ENCODE measurements at places on chromosomes 6 and 20.

GRCh38 chr6:107360476-107360875 is 98.9 kb downstream of the PDSS2 start:
- no peak for DNase-seq

DNA sequence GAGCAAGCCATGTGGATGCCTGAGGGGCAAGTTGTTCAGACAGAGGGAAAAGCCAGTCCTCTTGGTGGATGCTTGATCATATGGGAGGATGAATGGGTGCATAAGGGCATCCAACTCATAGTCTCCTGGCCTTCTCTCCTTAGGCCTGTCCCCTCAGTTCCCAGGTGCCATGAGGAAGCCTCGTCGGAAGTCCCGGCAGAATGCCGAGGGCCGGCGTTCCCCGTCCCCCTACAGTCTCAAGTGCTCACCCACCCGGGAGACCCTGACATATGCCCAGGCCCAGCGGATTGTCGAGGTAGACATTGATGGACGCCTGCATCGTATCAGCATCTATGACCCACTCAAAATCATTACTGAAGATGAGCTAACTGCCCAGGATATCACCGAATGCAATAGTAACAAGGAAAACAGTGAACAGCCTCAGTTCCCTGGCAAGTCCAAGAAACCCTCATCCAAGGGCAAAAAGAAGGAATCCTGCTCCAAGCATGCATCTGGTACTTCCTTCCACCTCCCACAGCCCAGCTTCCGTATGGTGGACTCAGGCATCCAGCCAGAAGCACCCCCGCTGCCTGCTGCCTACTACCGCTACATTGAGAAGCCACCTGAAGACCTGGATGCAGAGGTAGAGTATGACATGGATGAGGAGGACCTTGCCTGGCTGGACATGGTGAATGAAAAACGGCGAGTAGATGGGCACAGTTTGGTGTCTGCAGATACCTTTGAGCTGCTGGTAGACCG is 3.8 kb downstream of the BRPF3 start:
- DNase-seq, result no peak

DNA sequence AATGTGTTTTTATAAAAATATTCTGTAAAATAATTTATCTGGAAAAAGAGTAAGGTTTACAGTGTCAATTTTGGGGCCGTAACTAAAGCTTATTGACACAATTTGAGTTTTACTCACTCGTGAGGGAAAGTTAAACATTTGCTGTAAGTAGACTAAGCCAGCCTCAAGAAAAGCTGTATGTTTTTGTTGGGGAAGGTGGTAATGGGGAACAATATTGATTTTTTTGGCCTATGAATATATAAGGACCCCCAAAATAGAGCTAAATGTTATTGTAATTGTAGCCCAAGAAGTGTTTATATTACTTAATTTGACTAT is 1.4 kb downstream of the SENP6 start:
- no peak for DNase-seq

GRCh38 chr6:99613705-99614429 is 7.2 kb downstream of the PRDM13 start:
- DNase-seq, result no peak

DNA sequence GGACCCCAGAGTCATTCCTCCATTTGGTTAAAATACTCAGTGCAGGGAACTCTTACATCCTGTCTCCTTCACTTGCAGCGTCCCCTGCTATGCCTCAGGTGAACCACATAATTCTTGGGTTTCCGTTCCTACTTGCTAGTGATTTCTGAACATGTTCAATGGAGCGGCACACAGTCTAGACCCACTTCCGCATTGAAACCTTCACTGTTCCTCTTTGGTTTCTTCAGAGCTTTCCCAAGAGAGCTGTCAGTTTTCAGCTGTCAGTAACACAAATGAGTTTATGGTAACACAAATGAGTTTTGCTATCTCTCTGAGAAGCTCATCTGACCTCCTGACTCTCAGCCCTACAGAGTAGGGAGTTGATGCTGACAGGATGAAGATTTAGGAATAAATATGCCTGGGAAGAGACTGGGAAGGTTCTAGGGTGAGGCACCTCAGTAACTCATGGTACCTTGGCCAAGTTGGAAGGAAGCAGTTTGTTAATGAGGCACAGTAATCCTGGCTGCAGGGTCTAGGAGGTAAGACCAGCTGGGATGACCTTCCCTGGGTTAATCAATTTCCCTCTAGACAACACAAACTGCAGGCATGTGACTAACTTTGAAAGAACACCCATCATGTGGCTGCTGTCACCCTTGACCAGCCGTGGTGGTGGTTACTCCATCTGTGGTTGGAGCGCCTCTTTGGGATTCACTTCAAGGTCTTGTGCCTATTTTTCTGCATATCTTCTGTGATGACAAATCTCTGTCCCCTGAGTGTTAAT is 5.4 kb downstream of the SYS1 start:
- DNase-seq, result no peak

Data from Right ventricle myocardium inferior (tissue), 1 donor.